Stimulated activated CD4-positive, alpha-beta T cell treated with anti-CD3 and anti-CD28 coated beads, Interleukin-1b, Interleukin-23, amount 100 ng/mL, for 1 hour (primary cell): ENCODE measurements at places on chromosomes 16 and 17.

GRCh38 chr16:62741692-62742091 lies 705.5 kb upstream of the CDH8 start:
- DNase-seq: no peak

DNA sequence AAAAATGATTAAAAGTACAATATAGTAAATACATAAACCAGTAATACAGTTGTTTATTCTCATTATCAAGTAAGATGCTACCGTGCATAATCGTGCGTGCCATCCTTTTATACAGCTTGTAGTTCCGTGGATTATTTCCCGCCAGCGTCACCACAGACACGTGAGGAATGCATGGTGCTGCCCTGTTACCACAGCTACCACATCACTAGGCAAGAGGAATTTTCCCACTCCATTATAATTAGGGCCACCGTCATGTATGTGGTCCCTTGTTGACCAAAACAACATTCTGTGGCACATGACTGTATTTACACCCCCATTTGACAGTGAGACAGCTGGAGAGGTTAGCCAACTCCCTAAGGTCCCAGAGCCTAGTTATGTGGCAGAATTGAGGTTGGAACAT lies 30.5 kb upstream of the LGALS9 start:
- no peak for DNase-seq

GRCh38 chr17:42672038-42672437 lies 4.8 kb downstream of the PLEKHH3 start:
- no peak for DNase-seq

GRCh38 chr17:57327176-57327970 lies 71.0 kb downstream of the MSI2 start:
- DNase-seq: no peak

GRCh38 chr16:54938212-54939028 lies 7.8 kb downstream of the IRX5 start:
- no peak for DNase-seq

- no peak for DNase-seq
Observed at GRCh38 chr17:17156511-17156910, 49.6 kb downstream of the PLD6 start.

DNA sequence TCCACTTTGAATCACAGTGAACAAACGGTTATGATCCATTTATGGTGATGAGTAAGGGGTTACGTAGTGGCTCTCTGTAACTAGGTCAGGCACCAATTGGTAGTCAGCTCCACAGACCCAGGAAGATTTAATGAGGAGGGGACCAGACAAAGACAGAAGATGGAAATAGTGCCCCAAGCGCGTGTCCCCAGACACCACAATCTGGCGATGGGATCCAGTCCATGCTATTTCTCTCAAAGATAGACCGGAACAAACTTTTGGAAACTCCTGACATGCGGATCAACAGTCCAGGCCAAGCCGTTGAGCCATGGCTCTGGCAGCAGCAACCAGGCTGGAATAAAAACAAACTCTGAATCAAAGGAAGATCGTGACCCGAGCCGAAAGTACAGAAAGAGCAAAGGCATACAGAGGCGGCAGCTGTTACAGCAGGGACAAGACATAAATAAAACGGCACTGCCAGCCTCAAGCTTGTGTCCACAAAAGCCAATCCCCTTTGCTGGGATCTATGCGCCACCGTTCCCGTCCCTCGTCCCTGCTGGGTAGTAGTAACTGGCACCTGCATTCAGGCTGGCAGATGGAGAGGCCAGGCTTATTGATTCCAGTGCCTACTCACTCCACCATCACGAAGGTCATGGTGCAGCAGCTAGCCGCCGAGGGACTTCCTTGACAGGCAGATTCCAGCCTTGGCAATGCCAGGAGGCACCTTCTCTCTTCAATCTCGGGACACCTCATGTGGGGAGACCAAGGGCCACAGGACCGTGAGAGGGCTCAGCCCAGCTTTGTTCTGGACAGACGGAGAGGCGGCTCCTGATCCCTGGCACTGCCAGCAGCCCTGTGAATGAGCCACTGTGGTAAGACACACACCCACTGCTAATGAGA lies 50.2 kb downstream of the CDH11 start:
- DNase-seq: no peak

GRCh38 chr17:78089576-78090281 lies 38.8 kb downstream of the TMC6 start:
- no peak for DNase-seq

GRCh38 chr16:46629331-46630219 lies 8.4 kb upstream of the SHCBP1 start:
- DNase-seq: no peak

- DNase-seq: no peak
Observed at GRCh38 chr17:65504141-65504540, 57.3 kb downstream of the AXIN2 start.

DNA sequence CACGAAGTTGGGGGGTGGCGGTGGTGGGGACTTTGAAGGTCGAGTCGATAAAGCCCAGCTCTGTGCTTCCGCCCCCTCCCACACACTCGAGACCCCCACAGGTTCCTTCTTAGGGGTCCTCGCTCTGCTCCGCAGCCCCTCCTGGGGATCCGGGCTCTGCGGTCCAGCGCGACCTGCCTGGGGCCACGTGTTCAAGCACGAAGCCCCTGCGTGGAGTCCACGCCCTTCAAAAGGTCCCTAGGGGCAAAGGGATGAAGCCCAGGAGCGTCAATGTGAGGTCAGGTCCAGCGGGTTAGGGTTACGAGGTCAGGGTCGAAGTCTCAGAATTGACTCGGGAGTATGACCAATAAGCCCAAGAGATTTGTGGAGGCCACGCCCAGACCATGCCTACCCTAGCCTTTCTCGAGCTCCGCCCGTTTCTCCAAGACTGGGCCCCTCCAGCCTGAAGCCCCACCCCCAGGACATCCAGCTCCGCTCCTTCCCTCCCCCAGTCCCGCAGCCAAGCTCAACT lies 786 bp upstream of the CACNA1G start:
- DNase-seq: no peak

DNA sequence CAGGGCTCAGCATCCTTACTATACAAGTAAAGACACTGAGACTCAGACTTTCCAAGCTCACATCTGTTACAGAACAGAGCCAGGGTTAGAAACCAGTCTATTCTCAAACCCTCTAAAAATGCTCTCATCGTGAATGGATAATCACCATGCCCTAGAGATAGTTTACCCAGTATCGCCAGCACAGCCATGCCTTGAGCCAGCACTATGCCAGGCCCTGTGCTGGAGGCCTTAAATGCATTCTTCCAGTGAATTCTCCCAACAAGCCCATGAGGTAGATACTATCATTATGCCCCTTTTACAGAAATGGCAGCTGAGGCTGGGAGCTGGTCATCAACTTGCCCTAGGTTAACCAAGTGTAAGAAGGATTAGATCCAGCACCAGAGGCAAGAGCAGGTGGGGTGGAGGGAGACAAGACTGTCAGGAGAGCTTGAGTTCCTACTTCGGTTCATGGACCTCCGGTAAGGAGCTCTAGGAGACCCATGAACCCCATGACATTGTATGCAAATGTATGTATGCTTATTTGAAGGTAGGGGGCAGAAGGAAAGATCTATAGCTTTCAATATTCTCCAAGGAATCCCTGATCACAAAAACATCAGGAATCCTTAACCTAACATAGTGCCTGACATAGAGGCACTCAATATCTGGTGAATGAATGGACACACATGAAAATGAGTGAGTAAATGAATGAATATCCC lies 5.2 kb downstream of the KRT14 start:
- no peak for DNase-seq

DNA sequence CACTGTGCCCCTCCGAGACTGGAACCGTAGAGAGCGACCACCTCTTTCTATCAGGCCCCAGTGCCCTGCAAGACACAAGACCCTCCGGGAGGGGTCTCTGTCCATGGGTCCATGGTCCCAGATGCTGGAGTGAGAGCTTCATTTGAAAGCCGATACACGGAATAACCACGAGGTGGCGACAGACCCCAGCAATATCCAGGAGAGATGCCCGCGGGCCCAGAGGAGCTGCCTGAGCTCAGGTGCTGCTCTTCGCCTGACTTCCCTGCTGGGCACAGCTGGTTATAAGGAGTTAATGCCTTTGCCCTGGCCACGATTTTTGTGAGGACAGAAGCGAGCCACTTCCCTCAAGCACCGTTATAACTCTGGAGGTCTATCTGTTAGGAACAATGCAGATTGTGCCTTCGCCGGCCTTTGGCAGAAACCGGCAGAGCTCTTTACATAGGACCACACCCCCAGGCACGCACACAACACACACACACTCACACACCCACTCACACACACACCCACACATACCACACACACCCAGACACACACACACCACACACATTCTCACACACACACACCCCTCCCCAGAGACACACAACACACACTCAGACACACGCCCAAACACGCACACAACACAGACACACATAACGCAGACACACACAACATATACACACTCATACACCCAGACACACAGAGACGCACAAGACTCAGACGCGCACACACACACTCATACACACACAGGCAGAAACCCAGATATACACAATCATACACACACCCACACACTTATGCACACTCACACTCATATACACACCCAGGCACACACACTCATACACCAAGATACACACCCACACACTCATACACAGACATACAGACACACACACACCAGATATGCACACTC lies 436.4 kb downstream of the SOX9 start:
- DNase-seq: peak; percentile 29

- no peak for DNase-seq
Observed at GRCh38 chr16:4214215-4214621, 27.7 kb downstream of the SRL start.
